NCI-H748 treated with DMSO at 0.1 percent for 48 hours (cell line): ENCODE measurements at places on chromosomes 5 and 9.

GRCh38 chr5:180839935-180840334, 21.1 kb downstream of the ZFP62 start:
- DNase-seq: no peak

GRCh38 chr5:172509405-172509781, 55.1 kb upstream of the SH3PXD2B start:
- DNase-seq: no peak

DNA sequence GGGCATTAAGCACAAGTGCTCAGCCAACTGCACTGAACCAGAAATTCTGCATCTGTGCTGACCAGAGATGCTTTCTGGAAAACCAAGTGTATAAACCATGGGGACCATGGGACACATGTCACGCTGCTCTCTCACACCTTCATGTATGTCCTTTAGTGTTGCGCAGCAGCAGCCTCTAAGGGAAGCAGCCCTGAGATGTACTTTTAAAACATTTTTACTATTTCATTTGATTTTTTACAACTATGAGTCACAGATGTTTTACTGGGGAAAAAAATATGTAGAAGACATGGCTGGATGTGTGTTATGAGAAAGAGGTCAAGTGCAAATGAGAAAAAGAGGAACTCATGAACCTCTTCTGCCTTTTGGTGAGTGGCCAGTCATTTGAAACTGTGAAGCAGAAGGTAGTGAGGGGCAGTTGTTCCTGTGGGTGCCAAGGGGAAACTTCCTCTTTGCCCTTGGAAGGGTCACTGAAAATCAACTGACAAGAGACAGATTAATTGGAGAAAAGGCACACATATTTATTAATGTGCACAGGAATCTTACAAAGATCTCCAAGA, 31.4 kb upstream of the SYK start:
- no peak for DNase-seq

- DNase-seq: no peak
Measured at GRCh38 chr9:77832639-77833038, 184.5 kb upstream of the GNA14 start.

DNA sequence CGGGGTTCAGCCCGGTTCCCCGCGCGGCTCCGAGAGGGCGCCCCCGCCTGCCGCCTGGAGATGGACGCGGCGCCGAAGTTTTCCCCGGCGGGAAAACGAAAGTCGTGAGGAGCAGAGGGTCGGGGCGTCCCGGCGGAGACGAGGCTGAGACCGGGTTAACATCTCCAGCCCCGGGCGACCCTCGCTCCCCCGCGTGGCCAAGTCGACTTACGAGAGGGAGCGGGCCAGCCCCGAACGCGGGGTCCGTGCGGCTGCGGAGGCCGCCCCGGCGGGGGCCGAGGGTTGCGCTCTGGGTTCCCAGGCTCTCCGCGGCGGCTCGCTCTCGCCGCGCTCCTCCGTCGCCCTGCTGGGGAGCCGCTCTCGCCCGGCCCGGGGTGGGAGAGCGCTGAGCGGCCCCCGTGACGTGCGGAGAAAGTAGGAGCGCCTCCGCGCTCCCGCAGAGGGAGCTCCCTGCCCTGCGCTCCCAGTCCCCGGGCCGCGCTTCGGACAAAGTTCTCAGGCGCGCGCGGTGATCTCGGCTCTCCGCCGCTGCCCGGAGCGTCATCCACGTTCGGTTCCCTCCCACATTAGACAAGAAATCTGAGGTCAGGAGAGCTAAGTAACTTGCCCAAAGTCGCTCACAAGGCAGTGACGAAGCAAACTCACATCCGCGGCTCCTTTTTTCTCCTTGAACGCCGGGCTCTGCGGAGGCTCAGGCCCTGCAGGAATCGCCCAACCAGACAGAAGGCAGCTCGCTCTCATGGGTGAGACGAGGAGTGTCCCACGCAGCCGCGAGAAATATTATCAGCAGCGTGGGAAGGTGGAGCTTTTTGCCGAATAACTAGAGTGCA, 1.2 kb upstream of the GCNT4 start:
- peak; percentile 60 for DNase-seq

- peak; percentile 37 for DNase-seq
Measured at GRCh38 chr5:88685591-88686541, 197.1 kb downstream of the MEF2C start.

DNA sequence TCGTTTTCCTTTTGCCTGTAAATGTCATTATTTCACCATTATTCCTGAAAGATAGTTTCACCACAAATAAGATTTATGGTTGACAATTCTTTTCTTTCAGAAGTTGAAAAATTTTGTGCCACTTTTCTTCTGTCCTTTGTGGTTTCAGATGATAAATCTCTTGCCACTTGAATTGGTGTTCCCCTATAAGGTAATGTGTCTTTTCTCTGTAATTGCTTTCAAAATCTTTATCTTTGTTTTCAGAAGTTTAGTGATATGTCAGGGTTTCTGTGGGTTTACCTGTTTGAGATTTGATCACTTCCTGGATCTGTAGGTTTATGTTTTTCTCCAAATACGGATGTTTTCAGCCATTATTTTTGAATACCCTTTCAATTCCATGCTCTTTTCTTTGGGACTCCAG, 14.6 kb downstream of the RASA1 start:
- no peak for DNase-seq

DNA sequence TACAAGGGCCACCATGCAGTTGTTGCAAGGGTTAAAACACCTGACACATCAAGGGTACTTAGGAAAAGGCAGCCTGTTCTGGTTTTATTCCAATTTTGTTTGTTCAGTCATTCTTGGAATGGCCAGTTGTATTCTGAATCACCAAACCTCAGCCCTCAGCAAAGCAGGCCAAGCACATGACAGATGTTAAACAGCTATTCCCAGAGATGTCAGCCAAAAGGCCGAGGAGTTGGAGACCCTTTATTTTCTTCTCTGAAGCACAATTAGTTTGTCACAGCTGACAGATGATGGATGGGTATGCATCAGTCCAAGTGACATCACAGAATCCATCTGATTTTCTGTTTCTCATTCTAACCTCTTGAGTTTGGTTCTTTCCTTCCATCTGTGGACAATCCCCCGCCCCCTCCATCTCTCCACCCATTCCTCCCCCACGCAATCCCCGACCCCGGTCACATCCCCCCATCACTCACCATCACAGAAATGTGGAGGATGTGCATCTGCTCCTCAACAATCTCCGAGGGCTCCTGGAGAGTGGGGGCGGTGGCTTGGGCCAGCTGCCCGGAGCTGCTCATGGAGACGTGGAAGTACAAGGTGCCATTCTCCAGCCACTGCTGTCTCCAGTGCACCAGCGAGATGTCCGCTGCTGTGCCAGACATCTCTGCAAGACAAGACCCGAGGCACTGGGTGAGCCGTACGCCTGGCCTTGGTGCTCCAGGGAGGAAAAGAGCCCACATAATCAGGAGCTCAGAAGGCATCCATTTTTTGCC, 123.8 kb downstream of the ASTN2 start:
- no peak for DNase-seq

DNA sequence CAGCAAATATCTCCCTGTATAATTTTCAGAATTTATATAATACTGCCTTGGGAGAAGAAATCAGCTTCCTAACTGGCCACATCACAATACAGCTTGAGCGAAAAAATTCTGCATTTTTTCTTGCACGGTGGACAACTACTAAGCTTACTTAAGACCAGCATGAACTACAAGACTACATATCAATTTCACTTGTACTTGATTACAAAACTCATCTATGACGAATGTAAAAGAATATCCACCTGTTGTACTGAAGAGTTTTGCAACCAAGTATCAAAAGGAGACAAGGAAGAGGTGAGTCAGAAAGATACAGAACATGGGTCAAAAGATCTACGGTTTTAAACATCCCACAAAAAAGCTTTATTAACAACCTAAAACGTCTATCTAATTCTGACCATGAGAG, 279.4 kb downstream of the BNC2 start:
- no peak for DNase-seq

DNA sequence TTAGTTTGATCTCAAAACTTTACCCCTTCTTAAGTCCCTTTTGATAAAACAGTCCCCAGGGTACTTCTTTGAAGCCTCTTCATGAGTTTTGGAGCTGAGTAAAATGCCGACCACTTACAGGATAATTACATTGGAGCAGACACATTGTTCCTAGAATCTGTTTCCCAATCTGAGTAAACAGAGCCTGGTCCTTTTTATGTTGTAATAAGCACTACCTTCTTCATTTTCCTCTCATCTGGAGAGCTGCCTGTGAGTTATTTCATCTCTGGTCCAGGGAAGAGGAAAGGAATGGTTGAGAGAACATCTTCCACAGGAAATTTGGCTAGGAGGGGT, 26.3 kb upstream of the GALNT10 start:
- peak; percentile 85 for DNase-seq

DNA sequence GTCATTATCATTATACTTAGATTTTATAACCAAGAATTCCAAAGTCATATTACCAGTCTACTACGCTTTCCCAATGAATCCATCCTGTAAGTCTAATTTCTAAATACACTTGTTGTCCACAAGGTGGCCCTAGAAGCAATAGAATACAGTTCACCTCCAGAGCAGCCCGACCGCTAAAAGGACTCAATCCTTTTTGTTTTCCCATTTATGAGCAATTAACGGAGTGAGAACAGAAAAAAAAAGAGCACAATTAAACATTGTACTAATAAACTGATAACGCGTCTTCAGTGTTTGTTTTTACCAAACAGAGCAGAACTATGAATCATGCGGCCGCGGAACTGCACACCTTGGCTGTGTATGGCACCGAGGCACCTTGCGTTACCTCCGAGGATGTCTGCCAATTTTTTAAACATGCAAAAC, 160.7 kb upstream of the DAPK1 start:
- DNase-seq: peak; percentile 79

GRCh38 chr9:83379045-83379444, 159.2 kb downstream of the FRMD3 start:
- no peak for DNase-seq

DNA sequence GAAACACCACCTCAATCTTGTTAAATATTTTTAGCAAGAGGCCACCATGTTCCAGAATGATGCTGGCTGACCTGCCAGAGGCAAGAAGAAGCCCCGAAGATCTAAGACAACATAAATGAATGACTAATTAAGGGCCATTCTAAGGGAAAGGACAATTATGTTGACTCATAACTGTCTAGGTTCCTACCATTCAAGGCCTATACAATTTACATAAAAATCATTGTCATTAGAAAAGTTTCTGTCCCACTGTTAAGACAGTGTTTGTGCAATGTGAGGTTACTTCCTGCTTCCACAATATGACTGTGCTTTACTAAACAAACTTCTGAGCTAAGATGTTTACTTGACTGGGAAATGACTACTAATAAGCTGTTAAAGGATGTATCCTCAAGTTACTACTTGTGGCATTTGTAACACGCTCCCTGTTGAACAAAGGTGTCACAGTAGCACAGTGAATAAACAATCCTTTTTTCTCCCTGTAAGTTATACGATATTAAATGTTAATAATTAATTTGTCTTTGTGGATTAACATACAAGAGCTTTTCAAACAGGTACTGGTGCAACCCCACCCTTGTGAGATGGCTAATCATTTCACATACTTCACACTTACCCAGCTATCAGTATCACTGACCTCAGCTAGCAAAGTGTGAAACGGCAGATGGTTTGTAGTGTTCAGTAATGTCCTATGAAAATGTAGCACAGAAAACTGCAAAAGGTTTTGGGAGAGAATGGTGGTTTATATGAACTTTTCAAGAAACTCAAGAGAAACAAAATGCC, 195.8 kb downstream of the EFNA5 start:
- DNase-seq: no peak

GRCh38 chr9:20394969-20395368, 227.3 kb downstream of the MLLT3 start:
- no peak for DNase-seq

DNA sequence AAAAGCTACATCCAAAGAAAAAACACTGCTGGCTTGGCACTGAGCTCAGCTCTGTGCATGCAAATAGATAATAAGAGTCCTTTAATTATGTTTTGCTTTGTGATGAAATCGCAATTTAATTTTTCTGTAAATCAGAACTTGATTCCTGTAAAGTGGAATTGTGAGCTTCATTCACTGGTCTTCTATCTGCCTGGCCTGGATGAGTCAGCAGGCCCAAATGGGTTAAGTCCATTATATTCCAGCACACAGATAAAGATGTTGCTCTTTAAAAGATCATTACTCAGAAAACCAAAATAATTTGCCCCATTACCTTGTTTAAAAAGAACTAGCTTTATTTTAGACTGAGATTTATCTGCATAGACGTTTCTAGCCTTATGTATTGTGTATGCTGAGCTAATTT, 90.4 kb downstream of the CARTPT start:
- no peak for DNase-seq

DNA sequence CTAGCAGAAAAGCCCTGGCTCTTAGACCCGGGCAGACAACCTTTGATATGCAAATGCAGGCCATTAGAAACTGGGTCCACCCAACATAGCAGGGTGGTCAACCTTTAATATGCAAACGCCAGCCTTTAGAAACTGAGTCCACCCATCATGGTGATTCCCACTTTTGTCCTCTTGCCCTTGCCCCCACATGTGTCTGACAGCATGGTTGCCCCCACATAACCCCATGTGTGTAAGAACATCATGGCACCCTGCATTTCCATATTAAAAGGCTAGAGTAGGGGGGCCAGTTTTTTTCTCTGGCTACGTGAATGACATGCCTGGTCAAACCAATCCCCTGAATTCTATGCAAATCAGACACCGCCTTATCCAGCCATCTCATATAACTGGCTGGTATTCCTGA, 273.2 kb upstream of the PRDM9 start:
- DNase-seq: no peak

DNA sequence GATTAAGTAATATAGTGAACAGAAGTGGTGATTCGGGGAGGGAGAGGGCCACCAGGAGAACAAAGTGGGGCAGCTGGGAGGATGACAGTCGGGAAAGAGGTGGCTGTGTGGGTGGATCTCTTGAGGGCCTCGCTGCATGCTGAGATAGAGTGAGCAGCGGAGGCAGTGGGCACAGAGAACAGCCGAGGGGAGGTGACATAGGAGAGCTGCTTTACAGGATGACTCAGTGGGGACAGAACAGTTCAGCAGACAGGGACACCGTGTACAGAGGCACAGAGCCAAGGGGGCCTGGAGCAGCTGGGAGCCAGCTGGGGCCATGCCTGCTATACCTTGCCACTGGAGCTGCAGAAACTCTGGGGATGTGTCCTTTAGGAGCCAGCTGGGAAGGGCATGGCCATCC, 273.9 kb downstream of the GADD45G start:
- DNase-seq: no peak

DNA sequence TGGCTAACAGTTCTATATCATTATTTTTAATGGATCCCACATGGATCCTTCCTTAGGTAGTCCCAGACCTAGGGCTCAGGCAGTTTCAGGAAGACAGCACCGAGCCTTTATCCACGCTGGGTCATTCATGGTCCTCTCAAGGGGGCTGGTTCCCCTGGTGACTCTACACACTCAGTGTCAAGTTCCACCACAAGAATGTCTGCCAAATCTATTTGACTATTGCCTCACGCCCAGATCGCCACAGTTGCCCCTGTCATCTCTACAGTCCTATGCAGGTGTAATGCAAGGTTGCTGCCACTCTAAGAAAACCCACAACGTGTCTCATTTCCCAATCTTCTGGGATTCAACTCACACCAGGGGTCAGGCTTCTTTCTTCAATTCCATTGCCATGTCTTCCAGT, 8.0 kb upstream of the ZNF366 start:
- no peak for DNase-seq

- DNase-seq: no peak
Measured at GRCh38 chr5:1125030-1125357, 13.1 kb upstream of the SLC12A7 start.
